ENCODE measurements at places on chromosomes 5 and 9. TPM values are rescaled to one million over a fixed set of nuclear protein-coding genes. Genes with fewer than 3 reads are reported as not detected.

GRCh38 chr5:170219615-170220014 lies 13.2 kb upstream of the C5orf58 start:
- H3K27ac ChIP-seq = no peak overlapping the region
- H3K4me3 ChIP-seq = no peak overlapping the region
- H3K4me1 ChIP-seq = no peaks in the 10 kb centered on the region
- H3K27me3 ChIP-seq = no peaks in the 10 kb centered on the region
- no peaks in the 10 kb centered on the region for H3K36me3 ChIP-seq

GRCh38 chr9:81022177-81022576 lies 667.2 kb downstream of the TLE1 start:
- H3K36me3 ChIP-seq = no peaks in the 10 kb centered on the region
- DNase-seq = no peak
- no peaks in the 10 kb centered on the region for H3K4me1 ChIP-seq
- H3K27me3 ChIP-seq = no peaks in the 10 kb centered on the region
- no peak overlapping the region for H3K27ac ChIP-seq

- DNase-seq = no peak
- no peak overlapping the region for H3K27ac ChIP-seq
- H3K27me3 ChIP-seq = no peaks in the 10 kb centered on the region
- no peak overlapping the region for H3K4me3 ChIP-seq
Measured at GRCh38 chr5:172434251-172434650, 20.1 kb downstream of the SH3PXD2B start.

GRCh38 chr5:32013658-32014057 lies 160.5 kb downstream of the GOLPH3 start:
- no peaks in the 10 kb centered on the region for H3K4me1 ChIP-seq
- H3K27me3 ChIP-seq = no peaks in the 10 kb centered on the region
- H3K36me3 ChIP-seq = no peaks in the 10 kb centered on the region
- no peak overlapping the region for H3K27ac ChIP-seq
- no peak overlapping the region for H3K4me3 ChIP-seq

GRCh38 chr5:161850491-161850890 lies 2.6 kb downstream of the GABRA1 start:
- no peaks in the 10 kb centered on the region for H3K4me1 ChIP-seq
- H3K36me3 ChIP-seq = no peaks in the 10 kb centered on the region
- no peak for DNase-seq
- H3K27me3 ChIP-seq = peaks cover 6% of the 10 kb centered on the region

The TMEM215 gene
- total RNA-seq = not detected
